MCF 10A (cell line): ENCODE measurements at places on chromosomes 7 and 10.

DNA sequence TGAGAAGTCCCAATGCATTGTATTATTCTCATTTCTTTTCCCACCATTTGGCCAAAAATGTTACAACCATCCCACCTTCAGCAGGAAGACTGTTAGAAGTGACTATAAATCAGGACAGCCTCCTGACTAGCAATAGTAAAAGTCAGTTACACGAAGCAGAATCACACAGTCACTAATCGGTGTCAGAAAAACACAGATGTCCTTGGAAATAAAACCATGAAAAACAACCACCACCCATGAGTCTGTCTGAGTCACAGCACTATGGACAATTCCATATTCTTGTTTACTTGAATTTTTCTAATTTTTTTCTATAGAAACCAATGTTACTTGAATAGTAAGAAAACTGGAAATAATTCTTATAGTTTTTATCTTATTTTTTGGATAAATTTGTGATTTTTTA is 81.9 kb upstream of the FRMD4A start:
- no peak for DNase-seq

- peak; percentile 5 for DNase-seq
These were observed 333.3 kb downstream of the PRPF18 start for GRCh38 chr10:13920031-13920430.

- no peak for DNase-seq
These were observed 92.4 kb downstream of the CXCL12 start for GRCh38 chr10:44292390-44293002.

- peak; percentile 62 for DNase-seq
These were observed 21.1 kb upstream of the HBP1 start for GRCh38 chr7:107147464-107148393.

- peak; percentile 11 for DNase-seq
These were observed 53.0 kb downstream of the SH2D4B start for GRCh38 chr10:80590585-80591125.
